ENCODE measurements at places on chromosomes 1 and 21.
A peak's percentile ranks its signal among the peaks of the same experiment; 100 is the strongest.

GRCh38 chr1:91850708-91851107 lies 35.2 kb downstream of the TGFBR3 start:
- no peak for DNase-seq

- DNase-seq: no peak
Observed at GRCh38 chr1:242432491-242433095, 91.9 kb downstream of the PLD5 start.

DNA sequence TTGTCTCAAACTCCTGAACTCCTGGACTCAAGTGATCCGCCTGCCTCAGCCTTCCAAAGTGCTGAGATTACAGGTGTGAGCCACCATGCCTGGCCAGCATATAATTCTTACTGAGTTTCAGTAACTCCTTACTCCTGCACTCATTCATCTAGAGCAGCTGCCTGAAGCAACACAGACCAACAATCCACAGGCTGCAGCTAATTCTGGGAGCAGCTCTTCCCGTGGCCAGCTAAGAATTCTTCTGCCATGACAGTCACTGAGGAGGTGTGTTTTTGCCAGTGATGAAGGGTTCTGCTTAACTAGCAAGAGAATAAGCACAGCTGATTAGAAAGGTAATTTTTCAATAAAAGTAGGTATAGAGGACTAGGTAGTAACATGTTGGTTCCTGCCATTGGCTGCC lies 5.4 kb downstream of the VTCN1 start:
- no peak for DNase-seq

DNA sequence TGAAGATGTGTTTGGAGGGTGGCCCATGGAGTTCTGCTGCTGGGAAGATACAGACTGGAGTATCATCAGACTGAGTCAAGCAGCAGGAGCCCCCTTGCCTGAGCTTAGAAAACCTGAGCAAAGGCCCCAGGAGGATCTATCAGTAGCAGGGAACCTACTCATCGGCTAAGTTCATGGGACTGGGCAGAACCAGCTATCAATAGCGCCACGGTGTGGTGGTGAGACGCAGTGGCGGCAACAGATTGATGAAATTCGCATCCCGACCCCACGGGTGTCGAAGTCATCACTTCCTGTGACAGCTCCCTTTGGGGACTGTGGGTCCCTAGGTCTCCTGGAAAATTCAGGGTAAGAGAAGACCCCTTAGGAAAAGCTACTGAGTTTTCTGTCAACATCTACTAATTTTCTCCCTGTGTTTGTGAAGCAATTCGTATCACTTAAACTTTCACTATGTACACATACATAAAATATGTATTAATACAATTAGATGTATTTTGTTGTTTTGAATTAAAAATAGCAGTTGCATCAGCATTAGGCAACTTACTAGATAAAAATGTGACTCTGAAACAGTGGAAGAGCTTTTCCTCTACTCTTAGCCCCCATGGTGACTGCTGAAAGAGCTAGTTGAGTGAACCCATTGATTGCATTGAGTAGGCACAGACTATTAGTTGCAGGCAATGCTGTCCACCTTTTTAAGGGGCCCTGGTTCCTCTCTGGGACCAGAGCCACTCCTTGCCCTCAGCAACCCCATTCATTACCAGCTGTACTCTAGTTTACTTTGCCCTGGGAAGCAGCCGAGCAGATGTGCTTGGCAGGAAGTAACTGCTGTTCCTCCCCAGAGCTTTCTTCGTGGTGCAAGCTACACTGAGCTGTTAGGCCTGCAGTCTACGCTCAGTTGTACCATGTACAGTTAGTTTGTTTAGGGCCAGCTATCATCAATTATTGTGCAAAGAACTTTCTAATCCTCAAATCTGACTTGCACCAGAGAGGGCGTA lies 7.3 kb upstream of the CACNA1S start:
- DNase-seq: peak; percentile 15

GRCh38 chr21:38988509-38989378 lies 183.0 kb downstream of the ETS2 start:
- no peak for DNase-seq

DNA sequence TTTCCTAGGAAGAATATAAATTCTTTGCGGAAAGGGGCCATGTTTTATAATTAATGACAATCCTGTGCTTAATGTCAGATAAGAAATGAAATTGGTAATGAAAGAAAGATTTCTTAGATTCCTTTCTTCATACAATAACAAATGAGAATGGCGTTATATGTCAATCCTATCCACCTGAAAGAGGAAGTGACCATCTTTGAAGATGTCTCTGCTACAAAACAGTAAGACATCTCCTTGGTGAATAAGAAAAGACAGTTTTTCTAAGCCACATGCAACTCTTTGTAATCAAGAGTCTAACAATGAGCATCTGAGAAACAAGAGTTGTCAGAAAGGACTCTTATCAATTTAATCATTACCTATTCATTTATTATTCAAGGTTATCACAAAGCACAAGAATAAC lies 286.0 kb downstream of the VAV3 start:
- DNase-seq: no peak

DNA sequence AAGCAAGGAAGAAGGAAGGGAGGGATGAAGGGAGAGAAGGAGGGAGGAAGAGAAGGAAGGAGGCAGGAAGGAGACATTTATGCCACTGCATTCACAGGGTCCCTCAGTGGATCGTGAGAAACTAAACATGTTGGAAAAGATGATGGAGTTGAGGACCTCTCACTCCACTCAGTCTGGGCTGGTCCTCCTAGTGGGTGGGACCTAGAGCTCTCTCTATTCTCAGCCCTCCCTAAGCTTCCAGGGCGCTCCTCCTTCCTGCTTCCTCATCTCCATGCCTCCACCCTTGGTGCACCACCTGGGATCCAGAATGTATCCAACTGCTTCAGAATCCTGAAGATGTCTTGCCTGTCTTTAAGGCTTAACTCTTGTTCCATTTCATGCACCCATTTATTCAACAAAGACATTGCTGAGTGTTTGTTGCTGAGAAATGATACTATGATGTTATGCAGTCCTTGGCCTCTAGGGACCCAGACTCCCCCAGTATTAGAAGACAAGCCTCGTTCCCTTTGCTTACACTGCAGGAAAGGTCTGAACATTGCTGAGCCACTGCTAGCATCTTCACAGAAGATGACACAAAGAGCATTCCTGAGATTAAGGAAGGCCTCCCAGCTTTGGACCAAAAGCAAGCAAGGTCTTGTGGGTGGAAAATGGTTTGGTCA lies 88.5 kb downstream of the BEND5 start:
- DNase-seq: no peak

GRCh38 chr1:232764458-232765251 lies 40.6 kb upstream of the MAP10 start:
- no peak for DNase-seq

GRCh38 chr1:222950892-222951291 lies 136.1 kb downstream of the DISP1 start:
- no peak for DNase-seq

GRCh38 chr1:116686723-116687352 lies 19.3 kb upstream of the IGSF3 start:
- peak; percentile 38 for DNase-seq

DNA sequence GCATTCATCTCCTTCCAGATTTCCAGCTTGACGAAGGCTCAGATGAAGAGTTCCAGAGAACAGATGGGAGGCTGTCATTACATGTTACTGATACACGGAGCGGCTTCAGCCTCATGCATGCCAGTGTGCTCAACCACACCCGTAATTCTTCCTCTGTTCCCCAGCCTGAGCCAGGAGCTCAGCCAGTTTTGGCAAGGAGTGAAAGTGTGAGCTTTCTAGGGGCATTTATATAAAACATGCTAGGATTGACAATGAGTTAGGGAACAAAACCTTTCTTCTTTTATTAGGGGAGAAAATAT lies 290.4 kb upstream of the PLXNA2 start:
- DNase-seq: no peak

DNA sequence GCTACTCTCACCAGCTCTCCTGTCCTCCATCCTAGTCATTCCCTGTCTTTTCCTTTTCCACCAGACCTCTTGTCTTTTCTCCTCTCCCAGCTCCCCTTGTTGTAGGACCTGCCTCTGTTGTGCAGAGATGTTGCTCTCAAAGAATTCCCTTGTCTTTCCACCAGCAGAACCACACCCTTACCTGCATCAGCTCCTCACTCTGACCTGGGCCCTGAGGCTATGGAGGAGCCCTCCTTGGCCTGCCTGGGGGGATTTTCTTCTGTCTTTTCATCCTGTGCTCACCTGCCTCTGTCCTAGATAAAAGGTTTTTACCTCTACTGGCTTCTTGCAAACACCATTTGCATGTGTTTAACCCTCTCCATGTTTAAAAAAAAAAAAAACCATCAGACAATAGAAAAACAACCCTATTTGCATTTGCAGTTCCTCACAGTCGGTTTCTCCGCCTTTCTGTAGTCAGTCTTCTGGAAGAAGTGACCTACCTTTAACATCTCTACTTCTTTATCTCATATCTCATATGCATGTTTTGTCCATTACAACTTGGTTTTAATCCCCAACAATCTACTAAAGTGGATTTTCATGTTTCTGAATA lies 12.1 kb downstream of the FCRL5 start:
- no peak for DNase-seq

- no peak for DNase-seq
Observed at GRCh38 chr1:232937741-232938375, 12.6 kb upstream of the NTPCR start.

GRCh38 chr21:18104802-18105201 lies 139.8 kb upstream of the CHODL start:
- no peak for DNase-seq

- DNase-seq: no peak
Observed at GRCh38 chr1:57163789-57164188, 198.0 kb upstream of the C8B start.

GRCh38 chr1:33273961-33274371 lies 17.7 kb downstream of the ZNF362 start:
- DNase-seq: no peak

DNA sequence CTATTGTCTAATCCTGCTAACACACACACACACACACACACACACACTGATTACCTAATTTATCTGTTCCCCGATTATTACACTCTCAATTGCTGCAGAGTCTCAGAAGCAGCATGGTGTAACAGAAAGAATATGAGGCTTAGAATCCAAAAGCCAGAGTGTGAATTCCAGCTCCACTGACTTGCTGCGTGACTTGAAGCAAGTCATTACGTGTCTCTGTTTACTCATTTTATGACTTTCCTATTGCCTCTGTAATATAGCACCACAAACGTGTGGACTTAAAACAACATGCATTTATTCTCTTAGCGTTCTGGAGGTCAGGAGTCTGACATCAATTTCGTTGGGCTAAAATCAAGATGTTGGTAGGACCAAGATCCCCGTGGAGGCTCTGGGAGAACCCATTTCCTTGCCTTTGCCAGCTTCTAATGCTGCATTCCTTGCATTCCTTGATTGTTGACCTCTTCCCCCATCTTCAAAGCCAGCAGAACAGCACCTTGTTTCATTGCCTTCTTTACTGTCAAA lies 55.9 kb upstream of the ATP5PO start:
- peak; percentile 54 for DNase-seq

DNA sequence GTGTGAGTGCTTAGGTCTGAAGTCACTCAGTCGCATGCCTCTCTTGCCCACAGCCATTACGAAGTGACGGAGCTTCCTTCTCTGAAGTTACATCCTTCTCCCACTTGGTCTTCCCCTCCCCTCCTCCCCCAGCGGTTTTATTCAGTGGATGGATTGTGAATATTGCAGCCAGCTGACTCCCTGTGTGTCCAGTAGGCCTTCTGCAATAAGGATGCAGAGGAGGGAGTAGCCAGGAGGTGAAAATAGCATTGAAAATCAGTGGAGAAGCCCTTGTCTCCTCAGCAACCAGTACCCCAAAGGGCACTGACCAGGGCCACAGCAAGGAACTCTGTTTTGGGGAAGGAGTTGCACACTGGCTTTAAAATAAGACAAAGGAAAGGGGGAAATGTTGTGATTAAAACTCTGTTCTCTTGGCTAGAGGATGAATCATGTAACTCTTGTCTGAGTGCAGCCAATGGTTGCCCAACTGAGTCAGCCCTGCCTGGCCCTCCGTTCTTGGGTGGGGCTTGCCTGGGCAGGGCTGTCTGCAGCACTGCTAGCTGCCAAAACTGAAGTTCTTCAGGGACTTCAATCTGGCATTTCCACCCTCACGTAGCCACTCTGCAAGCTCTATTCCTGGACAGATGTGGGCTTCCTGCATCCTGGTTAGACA lies 4.3 kb downstream of the S100A10 start:
- DNase-seq: peak; percentile 88

GRCh38 chr1:160640359-160641123 lies 6.3 kb downstream of the SLAMF1 start:
- no peak for DNase-seq

- DNase-seq: no peak
Observed at GRCh38 chr1:8816831-8817411, 519 bp downstream of the RERE start.

- DNase-seq: peak; percentile 45
Observed at GRCh38 chr1:96979304-96980268, 258.0 kb downstream of the PTBP2 start.

DNA sequence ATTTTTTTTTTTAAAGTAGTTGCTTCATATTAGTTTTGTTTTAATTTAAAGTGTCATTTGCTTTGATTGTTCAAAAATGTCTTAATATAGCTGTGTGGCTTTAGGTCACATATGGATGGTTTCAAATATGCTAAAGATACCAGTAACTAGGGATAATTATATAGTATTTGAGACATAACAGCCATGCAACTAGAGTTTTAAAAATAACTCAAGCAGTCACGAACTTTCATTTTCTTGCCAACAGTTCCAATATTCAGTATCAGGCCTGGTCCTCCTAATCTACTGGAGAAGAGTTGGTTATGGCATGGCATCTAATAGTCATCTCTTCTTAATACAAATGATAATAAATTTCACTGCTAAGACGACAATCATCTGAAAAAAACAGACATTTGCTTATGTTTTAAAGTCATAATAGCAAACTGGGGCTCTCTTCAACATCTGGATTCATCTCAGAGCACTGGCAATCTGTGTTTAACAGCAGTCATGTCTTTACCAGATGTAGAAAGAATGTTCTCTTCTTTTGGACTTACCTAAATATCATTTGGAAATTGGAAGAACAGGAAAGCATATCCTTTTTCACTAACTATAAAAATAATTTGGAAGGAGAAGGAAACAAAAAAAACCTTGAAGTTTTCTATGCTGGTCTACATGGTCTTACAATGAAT lies 24.1 kb upstream of the A3GALT2 start:
- DNase-seq: no peak

GRCh38 chr1:240965581-240966091 lies 353.7 kb upstream of the GREM2 start:
- no peak for DNase-seq

- DNase-seq: no peak
Observed at GRCh38 chr1:75134647-75135572, 722 bp downstream of the LHX8 start.

- no peak for DNase-seq
Observed at GRCh38 chr1:78728359-78728758, 78.7 kb downstream of the IFI44 start.

- DNase-seq: no peak
Observed at GRCh38 chr1:184469396-184469795, 82.6 kb downstream of the C1orf21 start.

DNA sequence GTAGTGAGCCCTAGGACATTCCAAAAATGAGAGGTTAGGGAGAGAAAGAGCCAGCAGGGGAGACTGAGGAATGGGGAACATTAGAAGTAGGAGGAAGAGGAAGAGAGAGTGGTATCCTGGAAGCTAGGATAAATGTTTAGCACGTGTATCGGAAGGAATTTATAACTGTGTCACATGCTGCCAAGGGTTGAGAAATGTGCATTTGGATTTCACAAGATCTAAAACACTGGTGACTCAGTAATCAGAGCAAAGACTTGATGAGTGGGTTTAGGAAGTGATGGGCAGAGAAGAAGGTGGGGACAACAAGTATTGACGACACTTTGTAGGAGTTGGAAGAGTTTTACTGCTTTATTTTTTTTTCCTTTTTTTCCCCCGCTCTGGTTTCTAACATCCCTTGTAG lies 193.9 kb downstream of the FMN2 start:
- DNase-seq: no peak

- peak; percentile 77 for DNase-seq
Observed at GRCh38 chr1:151251656-151252470, 2.7 kb upstream of the PSMD4 start.

Measured in astrocyte of the spinal cord (primary cell).